ENCODE measurements at places on chromosomes 2 and 18. TPM values are rescaled to one million over a fixed set of nuclear protein-coding genes. Genes with fewer than 3 reads are reported as not detected.

GRCh38 chr2:20313659-20314058 lies 37.0 kb downstream of the PUM2 start:
- no peak for DNase-seq

DGUOK gene
- total RNA-seq, result 19.6 TPM

- DNase-seq, result no peak
Observed at GRCh38 chr2:20654535-20654813, 3.6 kb upstream of the HS1BP3 start.

GRCh38 chr2:202423139-202423538 lies 47.0 kb downstream of the BMPR2 start:
- DNase-seq, result no peak

DHRS9 gene
- total RNA-seq, result 0.93 TPM

DNA sequence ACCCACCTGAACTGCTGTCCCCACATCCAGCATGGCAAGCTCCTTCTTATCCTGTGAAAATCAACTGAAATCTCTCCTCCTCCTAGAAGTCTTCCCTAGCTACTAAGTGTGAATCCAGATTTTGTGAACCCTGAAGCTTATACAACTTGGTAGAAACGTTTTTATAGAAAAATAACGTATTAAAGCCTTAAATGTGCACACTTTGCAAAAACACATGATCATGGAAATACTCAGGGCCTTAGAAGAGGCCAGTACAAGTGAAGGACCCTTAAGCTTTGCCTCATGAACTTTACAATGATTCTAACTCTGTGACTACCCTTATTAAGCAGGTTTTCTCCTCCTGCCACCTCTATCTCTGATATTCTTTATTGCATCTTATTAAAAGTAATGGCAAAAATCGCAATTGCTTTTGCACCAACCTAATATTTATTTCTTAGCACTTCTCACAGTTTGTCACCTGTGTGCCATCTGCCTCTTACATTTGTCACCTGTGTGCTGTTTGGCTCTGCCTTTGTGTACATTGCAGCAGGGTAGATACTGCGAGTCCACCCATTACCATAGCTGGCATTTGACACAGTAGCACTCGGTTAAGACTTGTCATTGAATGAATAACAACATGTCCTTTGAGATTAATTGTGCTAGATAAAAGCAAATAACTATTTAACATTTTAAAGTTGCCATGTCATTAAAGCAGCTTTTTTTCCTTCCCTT lies 42.2 kb downstream of the FRZB start:
- no peak for DNase-seq

- DNase-seq, result no peak
Observed at GRCh38 chr2:49940626-49941025, 786.3 kb upstream of the FSHR start.

FBXO15 gene
- total RNA-seq, result 0.47 TPM

DNA sequence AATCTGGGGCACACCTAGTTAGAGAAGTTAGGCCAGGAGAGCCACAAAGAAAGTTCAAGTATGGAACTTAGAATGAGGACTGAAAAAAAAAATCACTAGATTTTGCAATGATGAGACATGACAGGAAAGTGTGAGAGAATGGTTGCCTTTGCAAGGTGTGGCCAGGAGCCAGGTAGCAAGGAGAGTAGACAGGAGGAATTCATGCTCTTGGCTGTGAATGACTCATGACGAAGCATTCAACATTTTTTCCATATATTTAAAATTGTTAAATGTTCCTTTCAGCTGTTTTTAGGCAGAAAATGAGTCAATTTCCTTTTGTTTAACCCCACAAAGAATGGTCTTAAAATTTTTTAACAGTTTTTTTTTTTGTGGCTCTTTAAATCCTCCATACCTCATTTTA lies 636.9 kb downstream of the PLCL1 start:
- no peak for DNase-seq

- DNase-seq, result no peak
Observed at GRCh38 chr18:53764086-53764485, 460.4 kb downstream of the MBD2 start.

Data from liver (tissue), 10 donors.